ENCODE measurements at places on chromosomes 4 and X. TPM values are rescaled to one million over a fixed set of nuclear protein-coding genes. Genes with fewer than 3 reads are reported as not detected.

GRCh38 chr4:109079731-109080130 is 222.7 kb downstream of the COL25A1 start:
- no peak for DNase-seq

GRCh38 chr4:139234253-139234652 is 45.8 kb downstream of the MGARP start:
- DNase-seq: no peak

DNA sequence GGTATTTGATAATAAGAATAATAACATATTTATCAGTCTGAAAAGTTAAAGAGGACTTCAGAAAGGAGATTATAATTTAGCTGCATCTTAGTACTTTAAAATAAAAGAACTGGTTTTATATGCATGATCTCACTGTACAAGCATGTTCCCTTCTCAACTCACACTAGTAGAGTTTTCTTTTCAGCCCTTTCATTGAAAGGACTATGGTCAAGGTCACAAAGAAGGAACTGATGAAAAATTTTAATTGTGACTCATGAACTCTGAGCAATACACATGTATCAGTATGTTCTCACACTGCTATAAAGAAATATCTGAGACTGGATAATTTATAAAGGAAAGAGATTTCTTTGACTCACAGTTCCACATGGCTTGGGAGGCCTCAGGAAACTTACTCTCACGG is 73.7 kb upstream of the NDST4 start:
- DNase-seq: no peak

DNA sequence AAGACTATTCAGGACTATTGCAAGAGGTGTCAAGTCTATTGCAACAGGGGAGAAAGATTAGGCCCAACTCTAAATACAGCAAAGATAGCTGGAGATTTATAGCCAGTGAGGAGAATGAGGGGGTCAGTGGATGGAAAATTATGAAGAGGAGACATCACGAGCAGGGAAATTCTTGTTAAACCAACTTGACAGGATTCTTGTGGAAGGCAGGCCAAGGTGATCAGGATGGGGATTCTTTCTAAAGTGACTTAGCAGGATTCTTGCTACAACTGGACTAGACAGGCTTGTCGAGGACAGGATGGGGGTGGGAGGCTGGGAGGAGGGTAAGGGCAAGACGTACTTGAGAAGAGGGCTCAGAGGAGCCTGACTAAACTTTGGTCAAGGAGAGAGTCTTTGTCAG is 89.0 kb downstream of the PHEX start:
- no peak for DNase-seq

The IL9R gene
- total RNA-seq: not detected

The GPM6B gene
- total RNA-seq: 7.8 TPM

The RBMXL3 gene
- not detected for total RNA-seq
